MG63 (cell line): ENCODE measurements at places on chromosomes 11 and 22. TPM values are rescaled to one million over a fixed set of nuclear protein-coding genes. Genes with fewer than 3 reads are reported as not detected.

Gene USP28
- total RNA-seq: 25.8 and 37.0 TPM in 2 replicates

Gene LAYN
- total RNA-seq: 57.3 and 72.7 TPM in 2 replicates

- peak; percentile 38 for DNase-seq
Measured at GRCh38 chr22:40534379-40535188, 101.9 kb downstream of the MRTFA start.

DNA sequence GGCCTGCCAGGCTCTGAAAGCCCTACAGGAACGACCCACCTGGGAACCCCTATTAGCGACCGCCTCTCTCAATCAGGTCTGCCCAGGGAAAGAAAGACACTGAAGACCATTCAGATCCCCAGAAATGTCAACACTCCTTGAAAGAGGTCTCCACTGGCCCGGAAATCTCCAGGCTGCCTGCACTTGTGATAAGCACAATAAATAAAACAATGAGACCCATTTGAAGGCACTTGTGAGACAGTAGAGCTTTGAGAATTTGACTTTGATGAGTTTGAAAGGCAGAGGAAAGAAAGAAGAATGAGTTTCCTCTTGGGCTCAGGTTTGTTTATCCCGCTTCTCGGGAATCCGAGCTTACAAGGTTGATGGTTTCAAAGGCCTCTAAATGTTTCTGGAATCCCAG is 416.3 kb downstream of the BUD13 start:
- DNase-seq: no peak

DNA sequence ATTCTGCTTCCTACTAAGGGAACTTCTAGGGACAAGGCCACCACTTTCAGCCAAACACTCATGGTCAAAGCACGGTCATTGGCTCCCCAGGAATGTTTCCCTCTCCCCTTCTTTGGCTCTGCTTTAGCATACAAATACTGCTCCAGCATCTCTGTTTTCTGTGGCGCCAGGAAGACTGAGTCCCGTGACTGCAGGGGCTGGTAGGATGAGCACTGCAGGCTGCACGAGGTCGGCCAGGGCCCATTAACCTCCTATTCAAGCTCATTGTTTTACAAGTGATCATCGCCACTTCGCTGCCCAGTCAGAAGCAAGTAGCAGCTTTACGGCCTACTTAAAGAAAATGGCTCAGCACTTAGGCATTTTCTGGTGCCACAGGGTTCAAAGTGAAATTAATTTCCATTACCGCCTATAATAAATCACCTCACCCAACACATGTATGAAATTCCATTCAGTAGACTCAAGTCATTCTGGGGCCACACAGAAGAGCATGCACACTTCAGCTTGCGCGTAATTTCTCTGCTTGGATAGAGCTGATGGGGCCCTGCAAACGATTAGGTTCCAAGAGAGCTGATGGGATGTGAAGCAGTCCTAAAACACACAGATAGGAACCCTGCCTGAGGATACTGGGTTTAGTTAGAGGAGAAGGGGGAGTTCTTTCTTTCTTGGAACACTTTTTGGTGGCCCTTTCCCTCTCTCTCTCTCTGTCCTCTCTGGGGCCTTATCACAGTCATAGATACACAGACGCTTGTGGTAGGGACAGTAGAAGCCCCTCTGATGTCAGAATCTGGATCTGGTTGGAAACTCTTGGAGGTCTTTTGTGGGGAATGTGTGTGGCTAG is 173.7 kb downstream of the KIF18A start:
- peak; percentile 32 for DNase-seq

DNA sequence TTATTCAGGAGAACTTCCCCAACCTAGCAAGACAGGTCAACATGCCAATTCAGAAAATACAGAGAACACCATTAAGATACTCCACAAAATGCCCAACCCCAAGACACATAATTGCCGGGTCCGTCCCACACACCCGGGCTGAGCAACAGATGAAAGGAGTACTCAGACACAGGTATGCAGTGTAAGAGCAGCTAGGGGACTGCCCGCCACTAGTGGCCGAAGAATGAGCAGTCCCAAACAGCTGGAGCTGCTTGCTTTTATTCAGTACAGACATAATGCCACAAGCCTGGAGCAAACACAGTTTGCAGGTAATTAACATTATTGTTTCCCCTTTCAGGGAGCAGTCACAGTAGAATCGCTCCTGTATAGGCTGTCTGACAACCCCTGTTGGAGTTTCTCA is 364.6 kb downstream of the LUZP2 start:
- no peak for DNase-seq
